Right lung (tissue), 10 donors: ENCODE measurements at places on chromosomes 13 and 19. TPM values are rescaled to one million over a fixed set of nuclear protein-coding genes. Genes with fewer than 3 reads are reported as not detected.

MAB21L1 gene
- polyA plus RNA-seq = 0.05 TPM

TTC9B gene
- 0.31 TPM for polyA plus RNA-seq

ERICH6B gene
- 2.5 TPM for polyA plus RNA-seq

CD33 gene
- polyA plus RNA-seq = 2.5 TPM

OLFM4 gene
- 0.08 TPM for polyA plus RNA-seq

TMEM190 gene
- polyA plus RNA-seq = 0.93 TPM

BRME1 gene
- 7.7 TPM for polyA plus RNA-seq

MTUS2 gene
- 0.30 TPM for polyA plus RNA-seq

ZNF701 gene
- 20.7 TPM for polyA plus RNA-seq

SHD gene
- 0.24 TPM for polyA plus RNA-seq

NKPD1 gene
- polyA plus RNA-seq = 0.10 TPM

BST2 gene
- 17.0 TPM for polyA plus RNA-seq

DNA sequence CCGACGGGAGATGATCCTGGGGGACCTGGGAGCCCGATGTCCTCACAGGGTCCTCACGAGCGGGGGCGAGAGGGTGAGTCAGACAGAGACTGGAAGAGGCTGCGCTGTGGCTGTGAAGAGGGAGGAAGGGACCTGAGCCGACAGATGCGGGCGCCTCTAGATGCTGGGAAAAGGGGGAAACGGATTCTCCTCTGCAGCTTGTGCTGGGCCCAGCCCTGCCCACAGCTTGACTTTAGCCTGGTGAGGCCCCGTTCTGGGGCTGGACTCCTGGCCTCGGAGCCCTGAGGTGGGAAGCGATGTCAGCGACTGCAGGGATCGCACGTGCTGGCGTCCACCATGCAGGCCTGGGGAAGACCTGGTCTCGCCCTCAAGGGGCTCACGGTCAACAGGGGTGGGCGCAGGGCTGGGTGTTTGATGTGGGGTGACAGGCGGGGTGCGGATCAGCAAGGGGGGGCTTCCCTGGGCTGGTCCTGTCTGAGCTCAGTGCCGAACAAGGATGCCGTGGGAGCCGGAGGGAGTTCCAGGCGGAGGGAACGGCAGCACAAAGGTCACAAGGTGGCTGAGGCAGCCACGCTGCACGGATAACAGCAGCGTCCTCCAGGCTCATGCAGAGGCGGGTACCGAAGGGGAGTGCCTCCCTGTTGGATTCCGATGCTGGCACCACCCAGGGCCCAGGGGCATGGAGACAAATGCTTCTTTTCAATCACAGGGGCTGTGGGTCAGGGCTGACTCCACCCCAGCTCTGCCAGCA is 31.8 kb downstream of the PIP5K1C start:
- no peak for DNase-seq

- DNase-seq = no peak
Observed at GRCh38 chr13:92769046-92769445, 457.6 kb upstream of the GPC6 start.

DNA sequence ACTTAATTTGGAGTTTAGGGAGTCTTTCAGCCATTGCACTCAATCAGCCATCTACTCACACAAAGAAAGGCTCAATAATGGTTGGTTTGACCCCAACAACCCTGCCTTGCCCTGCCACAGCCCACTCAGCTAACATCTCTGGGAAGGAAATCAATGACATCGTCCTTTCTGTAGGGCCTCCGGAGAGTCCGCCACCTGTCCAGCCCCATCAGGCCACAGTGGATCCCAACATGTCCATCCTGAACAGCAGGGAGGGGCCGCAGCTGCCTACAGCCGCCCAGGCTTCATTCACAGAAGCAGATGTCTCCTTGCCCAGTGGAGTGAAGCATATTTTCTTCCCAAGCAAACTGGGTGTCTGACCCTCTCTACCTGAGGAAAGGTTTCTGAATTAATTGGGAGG is 4.2 kb upstream of the CDX2 start:
- no peak for DNase-seq

- no peak for DNase-seq
Observed at GRCh38 chr19:33713194-33713593, 83.5 kb upstream of the KCTD15 start.

DNA sequence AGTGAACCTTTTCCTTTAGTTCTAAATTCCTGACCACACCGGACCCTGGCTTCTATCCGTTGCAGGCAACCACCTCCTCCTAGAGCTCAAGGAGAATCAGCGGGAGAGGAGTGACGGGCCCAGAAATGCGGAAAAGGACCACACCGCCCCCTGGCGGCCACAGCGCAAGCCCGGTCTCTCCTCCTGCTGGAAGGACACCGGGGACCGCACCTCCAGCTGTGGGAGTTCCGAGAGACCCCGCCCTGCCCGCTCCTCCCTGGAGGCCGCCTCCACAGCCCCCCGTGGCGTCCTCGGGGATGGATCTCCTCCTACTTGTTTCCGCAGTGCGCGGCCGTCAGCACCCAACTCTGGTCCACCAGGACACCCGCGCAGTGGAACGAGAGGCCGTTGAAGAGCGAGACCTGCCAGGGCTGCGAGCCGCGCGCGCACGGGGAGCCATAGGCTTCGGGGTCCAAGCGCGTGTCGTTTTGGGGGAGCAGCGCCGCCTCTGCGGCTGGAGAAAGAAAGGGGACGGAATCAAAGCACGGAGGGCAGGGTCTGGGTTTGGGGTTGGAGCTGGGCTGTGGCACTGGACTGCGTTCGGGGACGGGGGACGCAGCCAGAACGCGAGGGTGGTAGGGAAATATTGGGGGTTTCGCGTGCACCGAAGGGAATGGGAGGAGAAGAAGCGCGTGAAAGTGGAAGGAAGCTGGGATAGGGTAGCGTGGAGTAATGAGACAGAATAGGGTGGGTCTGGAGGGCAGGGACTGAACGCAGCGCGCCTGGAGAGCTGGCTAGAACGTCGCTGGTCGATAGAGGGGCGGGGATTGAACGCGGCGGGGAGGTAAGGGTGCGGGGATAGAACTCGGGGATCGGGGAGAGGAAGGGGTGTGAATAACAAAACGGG is 2.5 kb downstream of the KLK10 start:
- DNase-seq = no peak

DNA sequence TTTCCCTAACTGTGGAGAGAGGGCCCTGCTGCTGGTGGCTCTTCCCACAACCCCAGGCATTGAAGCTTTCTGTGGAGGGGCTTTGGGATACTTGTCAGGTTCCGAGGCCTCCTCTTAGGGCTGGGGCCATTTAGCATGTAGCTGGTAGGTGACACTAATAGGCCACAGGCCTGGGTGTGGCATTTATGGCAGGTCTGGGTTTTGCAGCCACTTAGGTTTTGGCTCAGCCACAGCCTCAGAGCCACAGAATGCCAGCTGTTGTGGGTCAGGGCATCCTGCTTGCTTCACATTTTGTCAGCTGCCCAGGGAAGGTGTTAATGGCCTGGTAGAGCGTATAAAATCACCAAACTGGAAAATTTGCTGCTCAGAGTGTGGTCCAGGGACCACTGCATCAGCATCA is 15.7 kb downstream of the FAM124A start:
- DNase-seq = no peak

DNA sequence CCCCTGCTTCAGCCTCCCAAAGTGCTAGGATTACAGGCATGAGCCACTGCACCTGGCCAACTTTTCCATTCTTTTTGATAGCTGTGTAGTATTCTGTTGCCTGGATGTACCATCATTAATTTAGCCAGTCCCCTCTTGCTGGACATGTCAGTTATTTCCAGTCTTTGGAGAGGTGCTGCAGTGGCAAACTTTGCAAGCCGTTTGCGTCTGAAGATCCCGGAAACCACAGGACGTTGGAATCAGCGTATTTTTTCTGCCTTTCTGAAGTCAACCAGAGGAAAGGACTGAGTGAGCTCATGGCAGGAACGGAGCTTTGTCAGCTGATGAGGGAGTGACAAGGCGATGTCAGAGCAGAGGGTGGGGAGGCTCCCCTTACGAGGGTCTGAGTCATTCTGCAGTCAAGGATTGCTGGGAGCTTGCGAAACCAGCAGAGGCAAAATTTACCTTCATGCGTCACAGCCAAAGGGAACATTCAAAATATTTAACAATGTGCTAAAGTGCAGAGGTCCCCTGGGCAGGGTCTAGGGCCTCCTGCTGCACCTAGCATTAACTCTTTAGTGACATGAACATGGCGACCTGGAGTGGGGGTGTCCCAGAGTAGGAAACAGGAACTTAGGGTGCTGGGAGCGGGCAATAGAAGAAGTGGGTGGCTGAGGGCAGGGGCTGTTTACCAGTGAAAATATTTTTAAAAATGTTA is 5.6 kb downstream of the C5AR1 start:
- no peak for DNase-seq

DNA sequence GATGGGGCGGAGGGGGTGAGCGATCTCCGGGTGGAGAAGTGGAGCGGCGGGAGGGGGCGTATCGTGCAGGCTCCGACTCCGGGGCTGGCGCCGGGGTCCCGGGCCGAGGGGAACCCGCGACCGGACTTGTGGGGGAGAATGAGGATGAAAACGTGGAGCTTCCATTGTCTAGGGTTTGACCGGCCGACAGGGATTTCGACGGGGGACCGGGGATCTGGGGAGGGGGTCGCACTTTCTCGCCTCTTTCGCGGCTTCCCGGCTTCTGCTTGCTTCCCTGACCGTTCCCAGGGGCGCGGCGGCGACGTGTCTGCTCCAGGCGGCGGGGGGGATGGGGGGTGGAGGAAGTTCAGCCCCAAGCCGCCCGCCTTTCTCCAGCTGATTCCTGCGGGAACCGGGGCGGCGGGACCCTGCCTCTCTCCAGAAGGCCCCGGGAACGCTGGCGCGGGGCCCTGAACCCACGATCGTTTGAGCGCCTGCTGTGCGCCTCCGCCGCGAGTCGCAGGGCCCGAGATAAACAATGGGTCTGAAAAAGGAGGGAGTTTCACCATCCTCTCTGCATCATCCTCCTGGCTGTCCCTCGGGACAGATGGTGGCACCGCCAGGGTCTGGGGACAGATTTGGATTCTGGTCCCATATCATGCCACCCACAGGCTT is 790 bp downstream of the TPM4 start:
- no peak for DNase-seq

DNA sequence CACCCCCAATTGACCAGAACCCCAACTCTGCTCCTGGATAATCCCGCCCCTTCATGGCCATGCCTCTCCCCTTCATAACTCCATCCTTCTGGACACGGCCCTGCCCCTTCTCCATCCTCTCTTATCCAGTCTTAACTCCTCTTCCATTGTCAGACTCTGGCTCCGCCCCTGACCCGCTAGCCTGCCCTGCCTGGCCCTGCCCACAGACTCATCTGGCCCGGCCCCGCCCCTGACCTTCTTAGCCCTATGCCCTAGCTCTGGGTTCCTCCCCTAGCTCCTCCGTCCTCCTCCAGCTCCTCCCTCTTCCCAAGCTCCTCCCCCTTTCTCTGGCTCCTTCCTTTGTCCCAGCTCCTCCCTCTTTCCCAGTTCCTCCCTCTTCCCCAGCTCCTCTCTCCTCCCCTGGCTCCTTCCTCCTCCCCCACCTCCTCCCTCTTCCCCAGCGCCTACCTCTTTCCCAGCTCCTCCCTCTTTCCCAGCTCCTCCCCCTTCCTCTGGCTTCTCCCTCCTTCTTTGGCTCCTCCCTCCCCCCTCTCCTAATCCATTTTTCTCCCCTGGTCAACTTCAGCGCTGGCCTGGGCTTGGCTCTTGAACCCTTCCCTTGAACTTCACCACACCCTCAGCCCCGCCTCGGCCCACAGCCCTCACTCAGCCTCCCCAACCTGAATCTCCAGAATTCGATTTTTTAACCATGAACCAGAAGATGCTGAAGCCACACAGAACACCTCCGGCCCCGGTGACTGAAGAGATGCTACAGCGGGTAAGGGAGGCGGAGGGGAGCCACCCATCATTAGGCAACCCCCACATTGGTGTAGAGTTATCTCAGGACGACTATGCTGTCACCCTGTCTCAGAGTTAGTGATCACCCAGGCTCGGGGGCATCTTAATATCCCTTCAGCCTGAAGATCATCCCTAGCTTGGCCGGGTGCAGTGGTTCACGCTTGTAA is 9.2 kb upstream of the ZNF358 start:
- no peak for DNase-seq

GRCh38 chr13:19664481-19665230 is 31.2 kb downstream of the MPHOSPH8 start:
- no peak for DNase-seq

- no peak for DNase-seq
Observed at GRCh38 chr19:31164791-31165251, 184.4 kb downstream of the TSHZ3 start.

DNA sequence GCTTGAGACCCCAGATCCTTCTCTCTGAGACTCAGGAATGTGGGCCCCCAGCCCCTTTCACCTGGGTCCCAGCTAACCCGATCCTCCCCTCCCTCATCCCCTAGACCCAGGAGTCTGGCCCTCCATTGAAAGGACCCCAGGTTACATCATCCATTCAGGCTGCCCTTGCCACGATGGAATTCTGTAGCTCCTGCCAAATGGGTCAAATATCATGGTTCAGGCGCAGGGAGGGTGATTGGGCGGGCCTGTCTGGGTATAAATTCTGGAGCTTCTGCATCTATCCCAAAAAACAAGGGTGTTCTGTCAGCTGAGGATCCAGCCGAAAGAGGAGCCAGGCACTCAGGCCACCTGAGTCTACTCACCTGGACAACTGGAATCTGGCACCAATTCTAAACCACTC is 463 bp downstream of the FGF21 start:
- DNase-seq = no peak

DNA sequence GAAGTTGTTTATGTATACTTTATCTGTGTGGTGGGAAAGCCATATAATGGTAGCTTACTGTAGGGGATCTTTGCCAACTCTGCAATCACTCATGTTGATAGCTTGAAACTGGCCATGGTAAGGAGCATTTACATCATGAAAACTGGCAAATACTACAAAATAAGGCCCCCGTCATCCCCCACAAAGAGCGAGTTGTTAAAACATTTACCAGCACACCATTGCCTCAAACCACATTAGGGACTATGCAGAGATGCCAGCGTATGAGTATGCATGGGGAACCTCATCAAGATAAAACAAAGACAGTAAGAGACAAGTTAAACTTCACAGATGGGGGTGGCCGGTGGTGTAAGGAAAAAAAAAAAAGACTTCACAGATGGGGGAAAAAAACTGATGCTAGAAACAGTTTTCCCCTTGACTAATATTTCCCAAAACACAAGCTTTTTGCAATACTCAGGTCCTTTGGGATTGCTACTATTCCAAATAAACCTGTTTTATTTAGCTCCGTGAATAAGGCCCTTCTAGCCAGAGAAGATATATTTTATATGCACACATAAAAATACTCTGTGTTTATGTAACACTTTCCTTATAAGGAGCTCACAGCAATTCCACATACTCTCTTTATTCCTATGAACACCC is 70.6 kb upstream of the SERP2 start:
- no peak for DNase-seq

GRCh38 chr19:41449079-41449864 is 6.3 kb downstream of the ERICH4 start:
- DNase-seq = peak; percentile 58

DNA sequence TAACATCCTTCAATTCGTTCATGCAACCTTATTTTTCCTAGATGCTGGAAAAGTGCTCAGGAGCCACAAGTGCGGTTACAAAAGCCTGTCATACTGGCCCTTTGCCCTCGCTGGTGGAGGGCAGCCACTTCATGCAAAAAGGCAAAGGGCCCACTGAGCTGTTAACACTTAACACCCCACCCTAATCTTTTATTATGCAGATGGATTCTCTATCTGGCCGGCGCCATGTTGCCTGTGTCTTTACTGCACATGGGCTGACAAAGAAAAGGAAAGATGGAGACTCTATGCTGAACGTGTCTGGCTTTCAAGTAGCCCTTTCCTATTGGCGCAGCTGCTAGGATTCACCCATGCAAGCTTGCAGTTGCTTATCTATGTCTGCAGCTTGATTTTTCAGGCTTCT is 10.8 kb downstream of the OR7D2 start:
- DNase-seq = no peak

GRCh38 chr13:46521921-46522747 is 30.8 kb upstream of the LRCH1 start:
- no peak for DNase-seq
